ENCODE measurements at places on chromosomes 2 and 18. TPM values are rescaled to one million over a fixed set of nuclear protein-coding genes. Genes with fewer than 3 reads are reported as not detected.

- no peak for DNase-seq
These were observed 293.5 kb downstream of the SETBP1 start for GRCh38 chr18:44974174-44974573.

DNA sequence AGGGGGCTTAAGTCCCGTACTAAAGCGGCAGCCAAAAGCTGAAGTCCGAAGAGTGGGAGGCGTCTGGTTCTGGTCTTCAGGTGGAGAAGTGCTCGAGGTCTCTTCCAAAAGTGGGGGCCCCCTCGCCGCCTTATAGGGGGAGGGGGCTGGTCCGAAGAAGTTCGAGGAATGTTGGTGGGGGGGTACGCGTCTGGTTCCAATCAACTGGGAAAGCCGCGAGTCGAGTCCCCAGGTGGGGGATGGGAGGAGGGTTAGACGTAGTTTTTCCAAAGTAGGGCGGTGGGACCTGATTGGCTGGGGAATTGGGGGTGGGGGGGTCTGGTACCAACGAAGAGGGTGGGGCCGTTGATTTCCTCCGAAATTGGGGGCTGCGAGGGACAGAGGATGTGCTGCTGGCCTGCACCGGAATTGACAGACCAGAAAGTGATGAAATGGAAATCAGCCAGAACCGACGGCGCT, 594 bp downstream of the ITM2C start:
- DNase-seq, result peak; percentile 57

GRCh38 chr2:128457716-128458115, 139.0 kb upstream of the HS6ST1 start:
- no peak for DNase-seq

DNA sequence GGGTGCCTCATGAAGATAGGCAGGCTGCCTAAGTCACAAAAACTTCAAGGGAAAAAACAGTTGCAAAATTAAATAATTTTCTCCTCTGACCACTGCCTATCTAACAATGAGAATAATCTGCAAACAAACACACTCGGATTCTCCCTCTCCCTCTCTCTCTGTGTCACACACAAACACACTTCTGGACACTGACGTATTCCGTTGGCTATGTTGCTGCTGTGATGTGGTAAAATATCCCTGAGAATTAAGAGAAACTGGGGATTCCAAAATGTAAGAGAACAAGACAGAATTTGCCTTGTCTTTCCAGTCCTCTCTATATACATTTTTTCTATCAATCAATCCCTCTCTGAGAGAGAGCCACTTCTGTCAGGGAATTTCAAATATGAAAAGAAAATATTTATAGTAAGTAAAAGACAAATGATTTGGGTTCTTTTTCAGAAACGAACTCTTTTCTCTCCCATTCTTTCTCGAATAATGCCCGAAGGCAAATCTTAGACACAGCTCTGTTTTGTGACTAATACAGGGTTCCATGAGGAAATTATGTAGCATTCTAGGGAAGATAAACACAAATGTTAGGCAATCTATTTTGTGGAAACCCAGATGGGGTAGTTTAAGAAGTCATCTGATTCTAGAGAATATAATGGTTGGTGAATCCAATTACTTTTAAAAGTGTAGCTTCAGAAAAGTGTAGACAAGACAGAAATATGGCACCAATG, 310.3 kb upstream of the CYP26B1 start:
- no peak for DNase-seq

DNA sequence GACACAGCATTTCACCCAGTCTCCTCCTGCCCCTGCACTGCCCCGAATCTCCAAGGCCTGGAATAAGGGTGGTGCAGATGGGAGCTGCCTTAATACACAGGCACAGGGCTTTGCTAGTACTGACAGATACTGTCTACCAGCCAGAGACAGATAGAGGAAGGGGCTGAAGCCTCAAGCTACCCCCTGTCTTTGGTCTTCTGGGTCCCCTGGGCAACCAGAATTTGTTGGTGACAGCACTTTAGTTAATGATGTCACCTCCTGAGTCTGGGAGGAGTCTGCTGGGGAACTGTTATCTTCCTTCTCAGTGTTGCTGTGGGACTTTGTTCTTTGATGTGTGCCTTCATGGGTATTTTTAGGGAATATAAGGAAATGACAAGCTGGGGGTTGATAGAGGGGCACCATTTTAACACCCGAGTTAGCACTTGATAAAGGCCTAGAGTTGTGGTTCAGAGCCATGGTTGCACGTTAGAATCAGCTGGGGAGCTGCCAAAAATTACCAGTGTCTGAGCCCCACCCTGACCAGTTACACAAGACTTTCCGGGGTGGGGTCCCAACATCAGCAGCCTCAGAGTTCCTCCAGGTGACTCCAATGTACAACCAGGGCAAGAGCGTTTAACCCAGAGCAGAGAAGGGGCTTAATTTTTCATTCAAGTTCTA, 136.8 kb downstream of the SMAD7 start:
- no peak for DNase-seq

GRCh38 chr2:205972113-205972512, 113.9 kb downstream of the INO80D start:
- DNase-seq, result no peak

- DNase-seq, result no peak
These were observed 358.1 kb upstream of the CRIM1 start for GRCh38 chr2:35997488-35997887.

DNA sequence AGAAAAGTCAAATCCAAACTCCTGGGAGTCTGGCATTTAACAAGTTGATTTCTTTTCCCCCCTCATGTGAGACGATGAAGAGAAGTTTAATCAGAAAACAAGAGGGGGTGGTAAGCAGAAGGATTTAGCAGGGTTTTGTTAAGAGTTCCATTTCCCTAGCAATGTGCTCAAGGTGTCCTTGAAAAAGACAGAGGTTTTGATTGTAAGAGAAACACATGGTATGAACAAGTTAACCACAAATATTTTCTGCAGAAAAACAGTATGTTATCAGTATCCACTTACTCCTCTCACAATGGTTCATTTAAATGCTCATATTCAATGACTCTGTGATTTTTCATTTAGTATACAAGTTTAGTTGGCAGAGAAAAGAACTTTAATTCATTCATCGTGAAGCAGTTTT, 26.8 kb downstream of the LAMA1 start:
- no peak for DNase-seq

- no peak for DNase-seq
These were observed 42.3 kb downstream of the EN1 start for GRCh38 chr2:118805064-118805690.

GRCh38 chr18:45554389-45554737, 60.9 kb upstream of the SLC14A2 start:
- DNase-seq, result no peak

DNA sequence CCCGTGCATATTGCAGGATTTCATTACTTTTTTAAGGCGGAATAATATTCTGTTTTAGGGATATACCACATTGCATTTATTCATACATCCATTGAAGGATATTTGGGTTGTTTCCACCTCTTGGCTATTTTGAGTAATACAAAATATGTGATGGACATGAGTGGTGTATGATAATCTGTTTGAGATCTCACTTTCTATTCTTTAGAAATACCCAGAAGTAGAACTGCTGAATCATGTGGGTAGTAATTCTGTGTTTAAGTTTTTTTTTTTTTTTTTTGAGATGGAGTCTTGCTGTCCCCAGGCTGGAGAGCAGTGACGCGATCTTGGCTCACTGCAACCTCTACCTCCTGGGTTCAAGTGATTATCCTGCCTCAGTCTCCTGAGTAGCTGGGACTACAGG, 201.4 kb downstream of the NYAP2 start:
- DNase-seq, result no peak

- no peak for DNase-seq
These were observed 82.8 kb downstream of the MARCHF4 start for GRCh38 chr2:216289470-216289869.

- DNase-seq, result no peak
These were observed 47.4 kb upstream of the DSG1 start for GRCh38 chr18:31270578-31270977.

DNA sequence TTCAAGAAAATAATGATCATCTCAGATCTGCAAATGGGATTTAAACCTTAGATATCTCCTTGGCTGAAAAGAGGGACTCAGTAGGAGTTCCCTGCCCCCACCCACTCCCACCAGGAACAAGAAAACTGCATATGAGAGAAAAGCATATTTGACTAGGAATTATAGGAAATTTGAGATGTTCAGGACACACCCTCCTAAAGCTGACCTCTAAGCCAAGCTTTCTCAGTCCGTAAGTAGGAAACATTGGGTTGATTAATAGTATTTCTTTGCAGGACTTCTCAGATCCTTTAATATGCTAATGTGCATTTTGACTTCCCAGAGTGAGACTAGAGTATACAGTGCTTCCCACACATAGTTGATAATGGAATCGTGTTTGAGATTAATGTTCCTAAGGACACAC, 47.8 kb upstream of the DAPL1 start:
- DNase-seq, result no peak

DNA sequence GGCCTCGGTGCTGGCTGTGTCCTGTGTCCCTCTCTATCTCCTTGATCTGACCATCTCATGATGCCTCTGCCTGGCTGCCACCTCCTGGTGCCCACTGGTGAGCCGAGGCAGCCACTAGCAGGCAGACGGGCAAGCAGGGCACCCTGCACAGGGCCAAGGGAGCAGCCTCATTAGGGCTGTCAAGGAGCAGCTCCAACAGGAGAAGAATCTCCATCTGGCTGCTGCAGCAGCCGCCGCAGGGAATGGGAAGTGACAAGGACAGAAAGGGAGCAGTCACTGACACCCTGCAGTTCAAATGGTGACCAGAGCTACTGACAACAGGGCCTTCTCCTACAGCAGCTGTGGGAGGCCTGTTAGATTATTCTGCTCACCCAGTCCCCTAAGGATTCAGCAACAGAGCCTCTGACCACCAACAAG, 32.6 kb downstream of the ALPK2 start:
- no peak for DNase-seq

DNA sequence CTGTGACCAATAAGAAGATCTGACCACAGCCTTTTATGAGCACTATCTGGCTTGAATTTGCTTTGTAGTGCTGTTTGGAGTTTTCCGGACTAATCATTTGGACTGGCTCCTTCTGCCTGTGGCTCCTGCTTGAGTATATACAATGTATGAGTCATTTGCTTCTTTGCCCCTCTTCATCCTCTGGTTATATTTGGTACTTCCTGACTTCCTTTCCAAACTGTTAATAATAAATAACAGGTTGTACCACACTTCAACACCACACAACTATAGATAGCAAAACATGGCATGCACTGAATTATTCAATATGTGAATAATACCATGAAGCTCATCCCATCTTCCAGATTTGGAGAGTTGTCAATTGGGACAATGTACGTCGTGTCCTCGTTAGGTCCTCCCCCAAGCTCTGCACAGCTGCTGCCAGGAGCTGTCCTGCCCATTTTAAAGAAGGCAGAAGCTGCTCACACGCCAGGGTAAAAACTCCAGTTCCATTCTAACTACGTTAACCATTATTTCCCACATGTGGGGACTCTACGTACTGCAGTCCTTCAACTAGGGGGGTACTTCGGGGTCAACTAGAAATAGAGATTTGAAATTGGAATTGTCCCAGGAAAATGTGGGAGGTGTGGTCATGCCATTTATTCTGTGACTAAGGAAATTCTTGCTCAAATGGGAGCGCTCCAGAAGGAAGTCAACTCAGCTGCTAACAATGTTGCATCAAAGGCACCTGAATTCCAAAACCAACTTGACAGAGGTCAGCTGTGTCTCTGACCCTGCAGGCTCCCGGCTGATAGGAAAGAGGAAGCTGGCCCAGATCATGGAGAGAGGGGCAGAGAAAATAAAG, 38.1 kb downstream of the ST8SIA5 start:
- DNase-seq, result no peak

DNA sequence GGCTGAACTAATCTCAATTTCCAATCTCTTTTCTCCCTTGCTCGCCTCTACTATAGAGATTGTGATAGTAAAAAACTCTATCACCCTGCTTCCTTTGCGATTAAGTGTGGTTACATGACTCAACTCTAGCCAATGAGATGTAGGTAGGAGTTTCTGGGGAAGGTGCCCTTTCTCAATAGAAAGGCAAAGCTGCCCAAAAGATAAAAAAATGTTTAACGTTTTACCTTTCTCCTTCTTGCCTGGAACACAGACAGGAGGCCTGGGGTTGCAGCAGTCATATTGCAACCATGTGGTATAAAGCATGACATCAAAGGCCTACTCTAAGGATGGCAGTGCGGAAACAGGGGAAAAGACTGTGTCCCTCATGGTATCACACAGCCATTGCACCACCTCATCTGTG, 31.5 kb downstream of the TMEM37 start:
- no peak for DNase-seq

Gene MC4R
- 0.15 TPM for total RNA-seq

Gene FOXI3
- total RNA-seq, result 0.51 TPM

Gene POTEJ
- total RNA-seq, result 0.21 TPM

Gene VWA3B
- total RNA-seq, result not detected

Gene PARD6G
- total RNA-seq, result 21.8 TPM

Gene SERPINE2
- total RNA-seq, result 19.6 TPM

Gene PID1
- total RNA-seq, result 0.90 TPM

Gene EVX2
- total RNA-seq, result not detected

Gene SP9
- total RNA-seq, result not detected

Gene NAT8
- total RNA-seq, result not detected

Gene GLI2
- total RNA-seq, result 9.4 TPM

Gene KDSR
- 21.2 TPM for total RNA-seq

Gene ALLC
- not detected for total RNA-seq

Gene LOXL3
- total RNA-seq, result 39.1 TPM

Gene IL37
- total RNA-seq, result not detected

Measured in neural progenitor cell (in vitro differentiated cells).